Stimulated activated CD4-positive, alpha-beta T cell treated with anti-CD3 and anti-CD28 coated beads, Interleukin-2, amount 100 ng/mL, for 48 hours (primary cell): ENCODE measurements at places on chromosomes 6 and 20.

DNA sequence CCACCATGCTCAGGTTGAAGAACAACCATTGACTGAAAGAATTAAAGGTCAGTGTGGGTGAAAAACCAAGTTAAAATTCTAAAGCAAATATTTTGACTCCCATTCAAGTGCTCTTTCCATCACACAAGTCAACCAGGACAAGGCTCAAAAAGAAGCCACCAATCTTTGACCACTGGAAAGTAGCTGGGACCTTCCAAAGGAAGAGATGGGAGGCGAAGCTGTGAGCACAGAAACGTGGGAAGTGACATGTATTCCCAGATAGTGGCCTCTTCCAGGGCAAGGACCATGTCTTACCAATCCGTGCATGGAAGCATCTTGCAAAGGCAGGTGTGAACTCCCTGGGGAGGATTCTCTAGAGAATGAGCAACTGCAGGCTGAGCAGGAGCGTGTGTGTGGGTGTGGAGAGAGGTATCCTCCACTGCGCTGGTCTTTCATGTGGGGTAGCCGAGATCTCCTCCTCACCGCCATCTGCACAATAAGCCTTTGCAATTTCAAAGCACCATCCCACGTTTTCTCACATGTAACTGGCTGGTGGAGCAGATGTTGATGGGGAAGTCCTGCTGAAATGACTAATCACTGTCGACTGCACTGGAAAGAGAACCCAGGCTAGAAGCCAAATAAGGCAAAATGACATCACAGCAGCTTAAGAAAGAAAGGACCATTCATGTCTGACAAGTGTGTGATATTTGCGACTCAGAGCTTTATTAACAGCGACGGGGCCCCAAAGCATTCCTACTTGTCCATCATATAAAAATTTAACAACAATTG, 189.4 kb upstream of the RREB1 start:
- DNase-seq, result peak; percentile 68

- DNase-seq, result no peak
These were observed 647.3 kb upstream of the DEFB115 start for GRCh38 chr20:30610029-30610693.

GRCh38 chr6:2203264-2203663, 42.1 kb downstream of the GMDS start:
- DNase-seq, result no peak

- DNase-seq, result no peak
These were observed 204.2 kb downstream of the GRIK2 start for GRCh38 chr6:101597693-101598092.

DNA sequence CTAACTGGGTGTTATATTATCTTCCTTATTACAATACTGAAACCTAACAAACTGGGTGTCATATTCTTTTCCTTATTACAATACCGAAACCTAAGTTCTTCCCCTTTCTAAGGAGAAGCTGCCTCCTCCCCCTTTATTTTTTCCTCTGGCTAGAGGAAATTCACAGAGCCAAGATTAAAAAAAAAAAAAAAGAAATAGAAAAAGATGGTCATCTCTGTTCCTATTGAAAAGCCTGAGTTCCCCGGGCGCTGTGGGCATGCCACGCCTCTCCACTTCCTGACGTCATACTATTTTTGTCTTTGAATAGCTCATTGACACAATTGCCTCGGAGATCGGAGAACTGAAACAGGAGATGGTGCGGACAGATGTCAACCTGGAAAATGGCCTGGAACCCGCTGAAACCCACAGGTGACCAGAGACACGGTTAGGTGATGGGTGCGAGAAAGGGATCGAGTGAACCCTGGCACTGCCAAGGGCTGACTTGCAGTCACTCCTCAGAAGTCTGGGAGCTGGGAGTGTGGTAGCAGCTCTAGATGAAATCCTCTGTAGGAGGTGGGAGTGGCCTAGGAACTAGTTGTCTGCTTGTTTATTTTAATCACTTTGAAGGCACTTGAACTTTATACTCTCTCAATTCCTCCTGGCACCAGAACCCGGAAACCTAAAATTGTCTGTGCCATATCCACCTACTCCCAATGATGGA, 82.2 kb upstream of the NAA20 start:
- DNase-seq, result no peak

DNA sequence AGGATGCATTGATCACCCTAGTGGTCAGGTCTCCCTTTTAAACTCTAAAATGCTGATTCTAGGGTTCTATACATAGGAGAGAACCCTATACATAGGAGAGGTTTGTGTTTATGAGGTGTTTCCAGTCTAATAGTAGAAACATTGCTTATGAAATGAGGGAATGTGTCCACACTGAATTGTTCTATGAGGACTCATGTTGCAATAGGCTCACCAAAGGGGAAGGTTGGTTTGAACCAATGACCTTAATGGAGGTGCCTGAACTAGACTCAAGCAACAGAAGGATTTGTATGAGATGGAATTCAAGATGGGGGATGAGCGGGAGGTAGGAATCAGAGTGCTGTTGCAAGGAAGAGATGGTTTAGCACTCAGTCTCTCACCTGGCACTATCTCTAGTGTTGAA, 33.5 kb upstream of the UBR2 start:
- DNase-seq, result no peak

DNA sequence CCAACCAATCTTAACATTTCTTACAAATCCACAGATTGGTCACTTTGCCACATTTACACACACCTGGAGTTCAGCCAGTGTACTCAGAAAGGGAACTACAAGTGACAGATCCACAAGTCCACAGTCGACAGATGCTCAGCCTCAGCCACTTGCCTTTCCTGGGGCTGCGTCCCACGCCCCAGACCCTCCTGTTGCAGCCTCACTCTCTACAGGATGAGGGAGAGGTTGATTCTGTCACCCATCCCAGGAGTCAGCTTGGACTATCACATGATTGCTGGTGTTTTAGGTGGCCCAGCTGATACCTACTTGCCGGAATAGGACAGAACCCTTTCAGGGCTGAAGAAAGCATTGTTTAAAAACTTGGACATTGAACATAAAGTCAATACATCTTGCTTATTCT, 108.8 kb downstream of the FAM120B start:
- no peak for DNase-seq

DNA sequence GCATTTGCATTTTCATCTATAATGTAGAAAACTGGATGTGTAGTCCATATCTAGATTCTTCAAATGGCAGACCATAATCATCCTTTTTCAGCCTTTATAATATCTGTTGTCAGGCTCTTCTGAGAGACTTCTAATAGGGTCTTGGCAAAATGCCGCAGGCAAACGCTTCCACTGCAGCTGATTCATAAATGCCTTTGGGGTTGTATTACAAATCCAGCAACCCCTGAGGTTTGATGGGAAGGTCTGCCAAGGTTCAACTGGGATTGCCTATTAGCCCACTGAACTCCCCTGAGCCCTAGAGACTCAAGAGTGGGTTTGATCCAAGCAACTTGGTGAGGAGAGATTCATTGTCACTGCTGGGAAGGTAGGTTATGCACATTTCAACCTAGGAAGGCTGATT, 365.2 kb upstream of the POU3F2 start:
- no peak for DNase-seq

DNA sequence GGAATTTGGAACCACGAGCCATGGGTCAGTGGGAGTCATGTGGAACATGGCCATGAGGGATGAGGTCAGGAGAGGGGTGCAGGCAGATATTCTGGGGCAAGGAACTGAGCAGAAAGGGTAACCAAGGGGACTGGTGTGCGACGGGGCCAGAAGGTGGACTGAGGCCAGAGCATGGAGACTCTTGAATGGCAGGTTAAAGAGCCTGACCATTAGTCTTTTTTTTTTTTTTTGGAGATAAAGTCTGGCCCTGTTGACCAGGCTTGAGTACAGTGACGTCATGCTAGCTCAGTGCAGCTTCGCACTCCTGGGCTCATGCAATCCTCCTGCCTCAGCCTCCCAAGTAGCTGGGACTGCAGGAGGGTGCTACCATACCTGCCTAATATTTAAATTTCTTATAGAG, 64.0 kb downstream of the RREB1 start:
- DNase-seq, result no peak

DNA sequence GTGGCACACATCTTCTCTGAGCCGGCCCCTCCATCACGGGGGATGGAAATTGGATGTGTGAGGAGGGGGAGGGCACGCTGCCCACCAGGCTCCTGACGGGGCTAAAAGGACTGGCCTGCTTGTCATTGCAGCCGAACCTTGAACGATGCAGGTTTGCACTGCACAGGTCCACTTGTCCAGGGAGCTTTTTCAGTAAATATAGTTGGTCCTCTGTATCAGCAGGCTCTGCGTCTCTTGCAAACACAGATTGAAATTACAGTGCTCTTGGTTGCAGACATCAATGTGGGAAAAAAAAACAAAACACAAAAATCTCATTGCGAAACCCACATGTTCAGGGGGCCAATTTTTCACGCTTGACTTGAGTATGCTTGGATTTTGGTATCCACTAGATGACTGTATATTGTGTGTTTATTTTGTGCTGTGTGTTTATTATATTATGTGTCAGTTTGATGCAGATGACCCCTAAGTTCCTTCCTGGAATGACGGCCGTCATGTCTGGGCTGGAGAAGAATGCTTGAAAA, 29.2 kb downstream of the ERMARD start:
- no peak for DNase-seq

- no peak for DNase-seq
These were observed 48.9 kb upstream of the ARMC2 start for GRCh38 chr6:108799354-108799717.

DNA sequence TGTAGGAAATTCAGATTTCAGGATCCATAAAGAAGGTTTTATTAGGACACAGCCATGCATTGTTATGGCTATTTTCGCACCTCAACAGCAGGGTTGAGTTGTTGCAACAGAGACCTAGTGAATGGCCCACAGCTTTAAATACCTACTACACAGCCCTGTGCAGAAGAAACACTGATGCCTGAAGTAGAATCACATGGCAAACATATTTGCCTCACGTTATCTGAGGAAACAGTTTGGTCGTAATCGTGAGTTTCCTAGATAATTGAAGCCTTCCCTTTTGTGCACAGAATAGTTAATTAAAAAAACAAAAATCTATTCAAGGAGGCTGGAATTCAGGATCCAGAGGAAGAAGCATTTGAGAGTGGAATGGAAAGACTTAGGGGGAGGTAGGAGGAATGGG, 55.1 kb downstream of the GCNT2 start:
- DNase-seq, result no peak

- no peak for DNase-seq
These were observed 206.8 kb downstream of the TINAG start for GRCh38 chr6:54515013-54515412.
